ENCODE measurements at places on chromosomes 16 and 17.

DNA sequence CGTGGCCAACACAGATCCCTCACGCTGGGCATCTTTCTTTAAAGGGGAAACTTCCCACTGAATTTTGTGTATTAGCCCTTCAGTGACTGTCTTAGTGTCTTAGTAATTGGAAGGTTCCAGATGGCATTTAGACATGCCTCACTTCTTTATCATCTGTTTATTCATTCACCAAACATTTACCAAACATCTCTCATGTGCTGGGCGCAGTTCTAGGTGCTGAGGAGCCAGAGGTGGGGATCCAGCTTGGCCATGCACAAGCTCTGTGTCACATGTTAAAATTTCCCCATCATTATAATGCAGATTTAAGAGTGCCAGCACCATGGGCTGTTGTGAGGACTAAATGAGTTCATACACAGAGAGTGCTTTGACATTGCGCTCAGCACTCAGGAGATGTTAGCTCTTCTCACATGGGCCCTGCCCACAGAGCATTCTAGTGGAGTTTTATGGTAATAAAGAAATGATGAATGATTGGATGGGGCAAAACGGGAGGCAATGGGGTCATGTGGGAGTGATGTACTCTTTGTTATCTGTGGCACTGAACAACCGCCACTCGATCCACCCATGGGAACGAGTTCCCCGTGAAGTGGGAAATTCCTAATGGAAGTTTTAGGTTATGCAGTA is 119.7 kb downstream of the SNX29 start:
- peak; percentile 2 for DNase-seq

DNA sequence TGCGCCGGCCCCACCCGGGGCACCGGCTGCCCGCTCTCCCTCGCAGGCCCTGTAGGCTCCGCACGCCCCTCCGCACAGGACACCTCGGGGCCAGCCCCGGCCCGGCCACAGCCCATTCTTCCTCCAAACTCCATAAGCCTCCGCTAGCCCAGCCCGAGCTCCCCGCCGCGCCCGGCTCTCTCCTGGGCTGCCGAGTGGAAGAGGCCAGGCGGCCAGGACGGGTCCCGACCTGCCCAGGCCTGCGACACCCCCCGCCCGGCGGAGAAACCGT is 397 bp downstream of the NCOR1 start:
- DNase-seq: peak; percentile 37

- no peak for DNase-seq
Observed at GRCh38 chr17:37640015-37640414, 3.2 kb downstream of the DDX52 start.

GRCh38 chr17:81576621-81577277 is 24.6 kb upstream of the FAAP100 start:
- peak; percentile 89 for DNase-seq

GRCh38 chr16:2815299-2815771 is 1.7 kb upstream of the PRSS21 start:
- DNase-seq: no peak

DNA sequence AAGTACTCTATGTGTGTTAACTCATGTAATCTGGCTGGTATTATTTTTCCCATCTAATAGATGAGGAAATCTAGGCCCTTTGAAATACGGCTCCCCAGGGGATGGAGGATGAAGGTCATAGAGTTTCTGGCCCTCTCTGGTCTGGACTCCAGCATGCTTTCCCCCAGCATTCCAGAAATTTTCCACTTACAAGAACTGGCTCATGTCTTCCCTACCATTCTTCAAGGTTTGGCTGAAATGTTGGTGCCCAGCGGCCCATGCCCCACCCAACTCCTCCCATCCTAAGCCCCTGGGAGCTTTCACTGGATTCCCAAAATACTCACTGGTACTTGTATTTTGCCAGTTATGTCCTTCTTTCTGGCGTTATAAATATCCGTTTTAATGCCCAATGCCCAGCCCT is 237.5 kb upstream of the NLRP1 start:
- no peak for DNase-seq

DNA sequence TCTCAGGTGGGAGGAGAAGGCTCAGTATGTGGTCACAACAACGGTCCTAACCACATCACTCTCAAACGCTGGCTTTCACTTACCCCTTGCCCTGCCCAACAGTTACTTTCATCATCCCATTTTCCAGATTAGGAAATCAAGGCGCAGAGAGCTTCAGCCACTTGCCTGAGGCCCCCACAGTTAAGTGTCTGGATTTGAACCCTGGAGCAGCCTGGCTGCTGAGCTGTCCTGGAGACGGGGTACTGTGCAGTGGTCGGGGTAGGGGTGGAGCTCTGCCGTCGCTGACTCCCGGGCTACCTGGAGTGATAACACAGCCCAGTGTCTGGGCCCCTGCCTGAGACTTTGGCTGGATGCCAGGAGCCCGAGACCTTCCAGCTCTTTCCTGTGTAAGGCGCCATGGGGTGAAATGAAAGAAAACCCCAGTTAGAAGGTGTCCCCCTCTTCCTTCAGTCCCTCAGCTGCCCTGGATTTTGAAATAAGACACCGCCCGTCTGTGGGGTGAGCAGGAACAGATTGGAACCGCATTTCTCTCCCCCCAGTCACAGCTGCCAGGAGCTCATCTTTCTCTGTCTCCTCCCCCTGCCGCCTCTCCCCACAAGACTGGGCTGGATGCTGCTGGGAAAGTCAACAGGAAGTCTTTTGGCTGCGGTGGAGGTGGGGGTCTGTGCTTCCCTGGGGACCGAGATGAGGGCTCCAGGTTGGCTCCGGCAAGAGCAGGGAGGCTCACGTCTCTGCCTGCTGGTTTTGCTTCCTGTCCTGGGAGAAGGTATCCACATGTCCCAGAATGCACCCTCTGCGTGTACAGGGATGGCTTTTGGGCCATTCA is 280.2 kb downstream of the SEC14L1 start:
- DNase-seq: peak; percentile 92

DNA sequence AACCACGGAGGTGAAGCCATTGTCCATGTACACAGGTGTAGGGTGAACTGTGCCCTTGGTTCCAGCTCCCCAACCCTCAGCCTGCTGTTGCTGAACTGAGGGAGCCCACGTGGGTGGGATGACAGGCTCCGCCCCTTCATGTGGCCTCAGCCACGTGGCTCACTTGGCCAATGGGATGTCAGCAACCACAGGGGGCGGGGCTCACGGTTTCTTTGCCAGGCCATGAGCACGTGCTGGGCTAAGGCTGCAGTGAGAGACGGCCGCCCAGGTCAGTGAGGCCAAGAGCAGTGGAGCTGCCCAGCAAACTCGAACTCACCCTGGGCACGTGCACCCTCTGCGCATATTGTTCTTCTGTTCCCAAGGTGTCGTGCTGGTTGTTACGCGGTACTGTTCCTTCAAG is 282.6 kb downstream of the IRF8 start:
- no peak for DNase-seq

DNA sequence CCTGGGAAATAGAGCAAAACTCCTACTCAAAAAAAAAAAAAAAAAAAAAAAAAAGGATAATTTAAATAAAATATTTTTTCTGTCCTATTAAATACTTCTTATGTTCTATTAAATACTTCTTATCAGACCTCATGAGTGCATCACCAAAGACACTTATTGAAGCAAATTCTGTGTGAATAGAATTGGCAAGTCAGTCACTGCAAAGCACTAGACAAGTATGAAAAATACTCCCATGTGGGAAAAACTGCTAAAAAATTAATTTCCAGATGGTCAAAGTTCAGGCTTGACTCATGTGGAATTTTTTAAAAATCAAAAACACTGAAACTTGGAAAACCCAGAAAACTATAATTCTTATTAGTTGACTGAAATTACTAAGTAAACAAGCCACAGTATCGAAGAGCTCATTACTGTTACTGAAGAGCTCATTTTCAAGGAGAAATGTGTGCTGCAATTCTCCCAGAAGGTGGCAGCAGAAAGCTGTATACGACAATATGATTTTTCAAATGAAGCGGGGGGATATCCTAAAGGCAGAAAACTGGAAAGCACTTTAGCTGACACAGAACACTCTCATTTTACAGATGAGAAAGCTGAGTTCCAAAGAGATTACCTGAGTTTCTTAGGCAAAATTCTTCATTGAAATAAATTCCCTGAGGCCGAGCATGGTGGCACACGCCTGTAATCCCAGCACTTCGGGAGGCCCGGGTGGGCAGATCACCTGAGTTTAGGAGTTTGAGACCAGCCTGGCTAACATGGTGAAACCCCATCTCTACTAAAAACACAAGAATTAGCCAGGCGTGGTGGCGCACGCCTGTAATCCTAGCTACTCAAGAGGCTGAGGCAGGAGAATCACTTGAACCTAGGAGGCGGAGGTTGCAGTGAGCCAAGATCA is 15.9 kb upstream of the FBXO47 start:
- peak; percentile 73 for DNase-seq

GRCh38 chr16:30875871-30876801 is 17.7 kb downstream of the BCL7C start:
- no peak for DNase-seq

DNA sequence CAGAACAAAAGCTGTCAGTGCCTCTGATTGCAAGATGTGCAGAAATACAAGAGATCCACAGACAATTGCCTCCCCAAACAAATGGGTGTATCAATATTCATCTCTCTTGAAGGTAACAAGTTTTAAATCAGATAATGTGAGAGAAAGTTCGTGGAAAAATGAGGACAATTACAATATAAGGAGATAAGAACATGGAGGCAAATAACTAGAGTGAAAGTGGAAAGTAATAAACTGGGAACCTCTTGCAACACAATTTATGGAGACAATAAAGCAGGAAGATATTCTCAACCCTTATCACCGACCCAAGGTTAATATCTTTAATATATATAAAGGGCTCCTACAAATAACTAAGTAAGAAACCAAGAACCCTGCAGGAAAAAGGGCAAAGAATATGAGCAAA is 14.2 kb upstream of the KRT19 start:
- DNase-seq: no peak

DNA sequence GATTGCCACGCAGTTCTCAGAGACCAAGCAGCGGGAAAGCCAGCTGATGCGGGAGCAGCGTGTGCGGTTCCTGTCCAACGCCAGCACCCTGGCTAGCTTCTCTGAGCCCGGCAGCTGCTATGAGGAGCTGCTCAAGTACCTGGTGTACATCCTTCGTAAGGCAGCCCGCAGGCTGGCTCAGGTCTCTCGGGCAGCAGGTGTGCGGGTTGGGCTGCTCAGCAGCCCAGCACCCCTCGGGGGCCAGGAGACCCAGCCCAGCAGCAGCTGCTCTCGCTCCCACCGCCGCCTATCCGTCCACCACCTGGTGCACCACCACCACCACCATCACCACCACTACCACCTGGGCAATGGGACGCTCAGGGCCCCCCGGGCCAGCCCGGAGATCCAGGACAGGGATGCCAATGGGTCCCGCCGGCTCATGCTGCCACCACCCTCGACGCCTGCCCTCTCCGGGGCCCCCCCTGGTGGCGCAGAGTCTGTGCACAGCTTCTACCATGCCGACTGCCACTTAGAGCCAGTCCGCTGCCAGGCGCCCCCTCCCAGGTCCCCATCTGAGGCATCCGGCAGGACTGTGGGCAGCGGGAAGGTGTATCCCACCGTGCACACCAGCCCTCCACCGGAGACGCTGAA is 15.2 kb downstream of the CACNA1G start:
- DNase-seq: no peak

DNA sequence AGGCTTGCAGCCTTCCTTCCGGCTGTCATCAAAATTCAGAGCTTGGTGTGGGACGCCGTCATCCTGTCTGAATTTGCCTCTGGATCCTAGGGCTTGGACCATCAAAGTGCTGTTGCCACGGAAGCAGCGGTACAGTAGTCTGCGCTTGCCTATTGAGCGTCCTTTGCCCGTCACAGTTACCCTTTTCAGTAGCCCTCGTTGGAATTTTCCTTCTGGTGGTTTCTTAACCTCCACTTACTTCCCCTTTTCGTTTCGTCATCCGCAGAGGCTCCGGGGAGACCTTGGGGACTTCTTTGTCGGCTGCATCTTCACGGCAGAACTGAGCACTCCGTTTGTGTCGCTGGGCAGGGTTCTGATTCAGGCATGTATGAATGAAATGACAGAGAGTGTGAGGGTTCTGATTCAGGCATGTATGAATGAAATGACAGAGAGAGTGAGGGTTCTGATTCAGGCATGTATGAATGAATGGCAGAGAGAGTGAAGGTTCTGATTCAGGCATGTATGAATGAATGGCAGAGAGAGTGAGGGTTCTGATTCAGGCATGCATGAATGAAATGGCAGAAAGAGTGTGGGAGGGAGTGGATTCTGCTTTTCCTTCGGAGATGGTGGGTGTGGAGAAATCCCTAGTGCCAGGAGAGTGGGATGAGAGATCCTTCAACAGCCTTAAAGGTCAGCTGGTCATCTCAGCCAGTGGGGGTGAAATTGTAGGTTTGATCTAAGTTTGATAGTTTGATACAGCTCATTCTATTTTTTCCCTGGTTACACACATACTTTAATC is 8.0 kb downstream of the TLCD3A start:
- DNase-seq: no peak

DNA sequence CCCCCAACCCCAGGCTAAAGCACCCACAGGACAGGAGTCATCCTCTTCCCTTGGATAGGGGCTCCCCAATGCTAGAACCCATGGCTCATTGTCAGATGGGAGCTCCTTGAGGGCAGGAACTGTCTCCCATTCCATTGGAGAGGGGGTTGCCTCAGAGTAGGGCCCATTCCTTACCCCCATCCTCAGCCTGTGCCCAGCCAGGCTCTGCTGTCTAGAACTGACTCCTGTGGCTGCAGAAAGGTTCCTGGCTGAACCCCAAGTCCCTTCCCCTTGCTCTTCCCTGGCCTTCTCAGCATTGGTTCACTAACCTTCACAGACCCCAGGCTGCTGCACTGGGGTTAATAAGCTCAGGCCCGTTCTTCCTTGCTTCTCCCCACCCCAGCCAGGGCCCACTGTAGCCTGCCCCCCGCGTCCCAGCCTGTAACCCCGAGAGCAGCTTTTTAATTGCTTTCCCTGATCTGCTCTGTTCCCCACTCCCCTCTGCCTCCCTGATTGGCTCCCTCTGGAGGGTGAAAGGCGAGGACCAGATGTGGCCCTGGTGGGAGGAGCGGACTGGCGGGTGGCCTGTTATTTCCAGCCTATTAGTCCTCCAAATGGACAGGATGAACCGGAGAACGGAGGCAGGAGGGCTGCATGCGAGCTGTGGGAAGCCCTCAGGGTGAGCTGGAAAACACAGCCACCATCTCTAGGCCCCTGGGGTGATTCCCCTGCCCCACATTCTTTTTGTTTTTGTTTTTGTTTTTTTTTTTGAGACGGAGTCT is 6.0 kb upstream of the GFAP start:
- DNase-seq: no peak

- no peak for DNase-seq
Observed at GRCh38 chr16:57242650-57243049, 2.4 kb upstream of the ARL2BP start.

DNA sequence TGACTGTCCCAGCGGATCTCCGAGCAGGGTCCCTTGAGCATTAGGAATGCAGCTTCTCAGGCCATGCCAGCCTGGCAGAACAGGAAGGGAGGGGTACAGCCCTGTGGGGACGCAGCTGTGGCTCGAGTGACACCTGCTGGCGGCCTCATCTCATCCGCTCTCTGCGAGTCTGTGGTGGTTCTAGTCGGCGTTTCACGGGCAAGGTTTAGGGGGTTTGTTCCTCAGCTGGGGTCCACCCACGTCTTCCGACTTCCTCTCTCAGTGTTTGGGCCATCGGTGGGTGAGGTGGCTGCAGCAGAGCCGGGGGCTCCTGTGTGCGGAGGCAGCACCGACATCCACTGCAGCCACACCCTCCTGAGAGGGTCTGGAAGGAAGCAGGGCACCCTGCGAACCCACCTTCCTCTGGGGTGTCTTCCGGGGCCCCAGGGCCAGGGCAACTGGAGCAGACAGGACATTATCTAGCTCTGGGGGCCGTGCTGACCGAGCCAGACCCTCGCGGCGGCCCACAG is 33.3 kb downstream of the JPH3 start:
- DNase-seq: peak; percentile 14

Data from astrocyte of the spinal cord (primary cell).